Fibroblast of skin of abdomen (primary cell): ENCODE measurements at places on chromosomes 5 and 9.

DNA sequence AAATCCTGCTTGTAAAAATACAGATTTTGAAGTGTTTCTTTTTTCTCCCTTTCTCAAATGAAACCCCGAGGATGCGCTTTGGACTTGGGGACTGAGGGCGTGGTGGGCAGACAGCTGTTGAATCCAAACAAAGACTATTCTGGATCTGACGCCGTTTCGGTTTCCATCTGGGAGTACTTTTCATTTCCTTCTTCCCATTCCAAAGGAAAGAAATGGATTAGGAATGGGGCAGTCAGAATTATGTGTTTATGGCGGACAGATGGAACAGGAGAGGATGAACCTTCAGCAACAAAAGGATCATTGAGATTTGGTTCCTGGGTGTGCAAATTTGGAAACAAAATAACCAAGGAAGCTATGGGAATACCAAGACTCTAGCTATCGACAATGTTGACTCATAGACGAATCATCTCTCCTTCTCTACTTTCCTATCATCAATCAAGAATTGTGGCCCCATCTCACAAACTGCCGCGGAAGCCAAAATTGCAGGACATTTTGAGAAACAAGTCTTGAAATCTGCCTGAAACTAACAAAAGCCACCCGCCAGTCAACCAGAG, 300.6 kb downstream of the PARP8 start:
- DNase-seq, result no peak

DNA sequence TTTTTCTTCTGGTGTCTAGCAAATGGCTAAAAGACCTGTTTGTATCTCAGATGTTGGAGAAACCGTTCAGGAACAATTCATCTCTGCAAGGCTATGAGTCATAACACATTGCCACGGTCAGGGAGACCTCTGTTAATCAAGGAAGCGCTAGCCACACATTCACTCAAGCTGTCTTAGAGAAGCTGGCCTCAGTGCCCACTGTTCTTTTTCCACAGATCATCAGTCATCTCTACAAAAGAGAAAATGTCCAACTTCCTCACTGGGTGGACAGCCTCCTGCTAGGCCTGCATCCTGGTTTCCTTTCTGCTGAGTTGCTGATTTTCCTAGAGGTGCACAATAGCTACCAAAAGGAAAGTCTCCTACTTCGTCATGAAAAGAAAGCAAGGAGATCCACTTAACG, 360.5 kb downstream of the BNC2 start:
- DNase-seq, result peak; percentile 79

- DNase-seq, result no peak
Observed at GRCh38 chr9:72924154-72924790, 28.6 kb downstream of the ALDH1A1 start.

DNA sequence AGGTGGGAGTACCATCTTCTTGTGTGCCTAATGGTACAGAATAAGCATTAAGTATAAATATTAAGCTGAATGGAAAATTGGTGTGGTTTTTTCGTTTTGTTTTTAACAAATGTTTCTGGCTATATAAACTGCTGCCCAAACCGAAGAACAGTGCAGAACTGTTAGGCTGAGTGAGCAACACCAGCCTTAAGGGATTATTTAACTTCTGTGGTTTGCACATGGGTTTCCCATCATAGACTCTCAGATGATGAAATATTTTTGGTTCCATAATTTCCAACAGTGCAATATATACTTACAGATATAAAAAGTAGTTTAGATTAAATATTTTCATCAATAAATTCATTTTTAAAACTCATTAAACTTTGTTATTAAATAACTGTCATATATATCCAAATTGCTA, 16.4 kb downstream of the C5orf63 start:
- DNase-seq, result no peak

- DNase-seq, result no peak
Observed at GRCh38 chr5:154267516-154267915, 77.0 kb downstream of the GALNT10 start.

DNA sequence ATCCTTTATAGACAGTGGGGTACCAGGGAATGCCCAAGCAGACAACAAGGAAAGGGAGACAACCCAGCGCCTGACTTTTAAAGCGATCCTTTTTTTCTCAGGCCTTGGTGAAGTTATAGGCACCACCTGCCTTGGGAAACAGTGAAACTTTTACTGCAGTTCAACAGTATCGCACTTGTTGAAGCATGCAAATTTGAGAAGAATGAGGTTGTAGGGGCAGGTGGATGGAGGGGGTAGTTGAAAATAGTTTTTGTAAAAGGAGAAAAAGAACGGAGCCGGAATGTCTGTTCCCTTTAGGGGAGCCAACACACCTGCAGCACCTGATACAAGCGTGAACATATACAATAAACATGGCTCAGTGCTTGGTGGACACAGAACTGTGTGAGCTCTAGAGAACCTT, 190.2 kb upstream of the NR3C1 start:
- DNase-seq, result no peak

- no peak for DNase-seq
Observed at GRCh38 chr9:71746758-71747125, 21.6 kb downstream of the CEMIP2 start.

GRCh38 chr9:129549139-129549538, 71.8 kb downstream of the C9orf50 start:
- DNase-seq, result no peak

DNA sequence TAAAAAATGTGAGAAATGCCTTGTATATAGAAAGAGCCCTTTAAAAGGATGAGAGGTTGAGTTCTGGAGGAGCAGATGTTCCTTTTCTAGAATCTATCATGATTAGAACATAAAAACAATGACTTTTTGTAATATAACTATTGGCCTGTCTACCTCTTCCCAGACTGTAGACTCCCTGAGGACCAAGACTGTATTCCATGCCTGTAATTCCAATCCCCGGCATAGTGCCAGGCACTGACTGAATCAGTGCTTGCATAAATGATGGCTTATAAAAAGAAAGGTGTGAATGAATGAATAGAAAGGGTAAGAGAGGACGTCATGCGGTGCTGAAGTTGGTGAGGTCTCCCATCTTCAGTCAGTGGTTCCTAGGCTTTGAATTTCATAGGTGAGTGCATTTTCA, 92.6 kb upstream of the GDNF start:
- DNase-seq, result no peak

GRCh38 chr5:29750453-29750852, 1443.0 kb upstream of the CDH6 start:
- DNase-seq, result no peak

DNA sequence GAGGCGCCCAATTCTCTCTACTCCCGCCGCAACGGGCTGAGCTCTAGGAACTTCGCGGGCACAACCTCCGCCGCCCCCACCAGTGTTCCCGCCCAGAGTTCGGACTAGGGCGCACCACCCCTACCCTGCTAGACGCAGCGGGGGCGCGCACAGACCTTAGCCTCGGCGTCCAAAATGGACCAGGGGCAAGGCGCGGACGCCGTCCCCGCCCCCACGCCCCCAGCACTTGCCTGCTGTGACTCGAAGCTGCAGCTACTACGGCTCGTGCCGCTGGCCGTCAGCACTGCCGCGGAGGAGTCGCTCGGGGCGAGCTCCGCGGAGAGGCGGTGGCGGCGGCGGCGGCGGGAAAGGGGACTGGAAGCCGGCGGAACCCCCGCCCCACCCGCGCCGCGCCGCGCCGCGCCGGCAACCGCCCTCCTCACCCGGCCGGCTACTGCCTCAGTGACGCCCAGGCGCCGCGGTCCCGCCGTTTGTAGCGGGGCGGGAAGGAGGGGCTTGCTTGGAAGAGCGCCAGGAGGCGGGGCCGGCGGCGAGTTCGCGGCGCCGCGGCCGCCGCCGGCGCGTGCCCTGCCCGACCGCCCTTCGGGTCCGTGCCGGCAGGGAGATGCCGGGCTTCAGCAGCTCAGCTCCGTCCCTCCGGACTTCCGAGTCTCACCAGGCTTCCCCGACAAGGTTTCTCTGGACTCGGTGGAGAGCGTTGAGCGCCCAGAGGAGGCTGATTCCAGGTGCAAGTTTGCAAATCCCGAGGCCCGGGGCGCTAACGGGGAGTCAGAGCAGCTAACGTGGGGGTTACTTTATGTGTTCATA, 4.5 kb downstream of the ELAVL2 start:
- peak; percentile 26 for DNase-seq

- no peak for DNase-seq
Observed at GRCh38 chr5:119366540-119366881, 10.7 kb downstream of the TNFAIP8 start.

- no peak for DNase-seq
Observed at GRCh38 chr9:109277451-109277850, 43.4 kb downstream of the EPB41L4B start.

DNA sequence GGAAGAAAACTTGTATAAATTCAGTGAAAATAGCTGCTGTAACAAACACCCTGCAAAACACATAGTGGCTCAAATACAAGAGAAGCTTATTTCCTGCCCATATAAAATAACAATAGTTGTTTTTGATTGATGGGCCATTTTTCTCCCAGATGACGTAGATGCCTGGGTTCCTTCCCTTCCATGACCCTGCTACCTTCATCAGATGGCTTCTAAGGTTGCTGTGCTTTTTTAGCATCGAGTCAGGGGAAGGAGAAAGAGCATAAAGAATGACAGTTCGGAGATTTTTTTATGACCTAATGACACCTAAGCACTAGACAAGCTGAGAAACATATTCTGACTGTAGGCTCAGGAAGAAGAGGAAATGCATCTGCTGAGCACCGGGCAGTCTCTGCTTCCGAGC, 34.7 kb upstream of the DPYSL3 start:
- no peak for DNase-seq

GRCh38 chr5:157172403-157172802, 6.3 kb upstream of the GARIN3 start:
- DNase-seq, result no peak

DNA sequence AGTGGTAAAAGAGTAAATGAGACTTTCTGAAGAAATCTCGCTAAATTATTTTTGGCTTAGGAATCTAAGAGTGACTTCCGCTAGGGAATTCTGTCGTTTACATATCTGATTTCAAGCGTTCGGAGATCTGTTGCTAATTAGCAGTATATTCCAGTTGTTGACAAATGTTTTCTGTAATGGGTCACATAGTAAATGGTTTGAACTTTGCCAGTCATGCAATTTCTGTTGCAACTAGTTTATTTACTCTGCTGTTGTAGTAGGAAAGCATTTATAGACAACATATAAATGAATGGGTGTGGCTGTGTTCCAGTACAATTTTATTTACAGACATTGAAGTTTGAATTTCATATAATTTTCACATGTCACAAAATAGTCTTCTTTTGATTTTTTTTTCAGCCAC, 57.4 kb upstream of the JAK2 start:
- peak; percentile 13 for DNase-seq

- no peak for DNase-seq
Observed at GRCh38 chr5:154706416-154706815, 48.8 kb upstream of the LARP1 start.

DNA sequence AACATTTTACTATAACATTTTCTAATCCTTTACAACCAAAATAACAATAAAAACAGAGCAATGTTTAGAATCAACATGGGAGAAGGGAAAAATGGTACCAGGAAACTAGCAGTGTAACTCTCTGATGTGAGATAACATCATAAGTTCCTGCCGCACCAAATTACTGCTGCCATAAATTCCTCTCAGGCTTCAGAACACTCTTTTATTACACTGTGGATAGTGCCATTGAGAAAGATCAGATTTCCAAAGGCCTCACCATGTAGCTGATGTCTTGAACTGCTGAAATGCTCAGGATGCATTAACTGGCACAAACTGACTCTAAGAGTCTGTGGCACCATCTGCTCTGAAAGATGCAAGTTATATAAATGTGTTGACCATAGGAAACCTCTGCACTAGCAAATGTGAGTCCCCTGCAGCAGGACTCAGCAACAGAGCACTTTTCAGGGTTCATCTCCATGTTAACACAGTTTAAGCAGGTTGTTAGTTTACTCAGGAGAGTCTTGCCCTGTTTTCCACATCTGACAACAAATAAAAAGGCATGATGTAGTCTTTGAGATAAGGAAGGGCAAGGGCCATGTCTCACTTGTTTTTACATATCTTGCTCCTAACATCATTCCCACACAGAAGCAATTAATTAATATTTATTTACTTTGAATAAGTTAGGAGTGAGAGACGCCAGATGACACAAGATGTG, 218.1 kb downstream of the CETN3 start:
- DNase-seq, result no peak

DNA sequence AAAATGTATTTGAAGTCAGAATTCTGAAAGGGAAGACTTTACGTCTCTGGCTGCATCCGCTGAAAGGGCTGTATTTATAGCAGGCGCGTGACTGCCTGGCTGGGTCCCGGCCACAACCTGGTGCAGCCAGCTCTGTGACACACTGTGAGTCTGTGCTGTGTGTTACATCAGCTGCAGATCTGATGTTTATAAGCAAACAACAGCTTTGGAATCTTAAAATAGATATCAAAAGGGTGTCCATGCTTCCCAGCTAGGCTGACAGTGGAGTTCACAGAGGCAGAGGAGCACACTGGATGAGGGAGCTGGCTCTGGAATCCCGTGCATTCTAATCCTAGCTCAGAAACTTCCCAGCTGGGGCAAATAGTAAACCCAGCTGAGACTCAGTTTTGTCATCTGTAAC, 433.4 kb upstream of the BRINP1 start:
- no peak for DNase-seq
